Activated T-cell treated with anti-CD3 and anti-CD28 coated beads for 24 hours (primary cell): ENCODE measurements at places on chromosomes 13 and 19.
A peak's percentile ranks its signal among the peaks of the same experiment; 100 is the strongest.

- DNase-seq: no peak
Observed at GRCh38 chr19:4232614-4233281, 3.4 kb downstream of the EBI3 start.

DNA sequence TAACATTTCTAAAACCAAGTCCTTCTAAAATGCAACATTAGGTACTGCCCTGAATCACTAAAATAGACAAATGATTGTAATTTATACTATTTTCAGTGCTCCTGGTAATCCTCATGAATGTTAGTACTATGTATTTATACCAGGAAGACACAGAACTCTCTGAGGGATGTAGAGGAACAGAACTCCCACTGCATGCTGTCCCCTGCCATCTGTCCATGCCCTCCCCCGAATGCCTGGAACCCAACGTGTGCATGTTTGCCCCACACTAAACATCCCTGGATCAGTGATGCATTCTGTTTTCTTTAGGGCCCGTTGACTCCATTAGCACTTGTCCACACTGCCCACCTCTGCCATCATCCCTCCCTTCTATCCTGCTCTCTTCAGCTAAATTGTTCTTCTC is 26.5 kb downstream of the ENOX1 start:
- DNase-seq: no peak

- no peak for DNase-seq
Observed at GRCh38 chr13:75691183-75691582, 55.1 kb downstream of the LMO7 start.

GRCh38 chr13:22278336-22278929 is 607.6 kb downstream of the FGF9 start:
- peak; percentile 60 for DNase-seq
